Karpas-422 (cell line): ENCODE measurements at places on chromosomes 16 and 17.
A peak's percentile ranks its signal among the peaks of the same experiment; 100 is the strongest.

DNA sequence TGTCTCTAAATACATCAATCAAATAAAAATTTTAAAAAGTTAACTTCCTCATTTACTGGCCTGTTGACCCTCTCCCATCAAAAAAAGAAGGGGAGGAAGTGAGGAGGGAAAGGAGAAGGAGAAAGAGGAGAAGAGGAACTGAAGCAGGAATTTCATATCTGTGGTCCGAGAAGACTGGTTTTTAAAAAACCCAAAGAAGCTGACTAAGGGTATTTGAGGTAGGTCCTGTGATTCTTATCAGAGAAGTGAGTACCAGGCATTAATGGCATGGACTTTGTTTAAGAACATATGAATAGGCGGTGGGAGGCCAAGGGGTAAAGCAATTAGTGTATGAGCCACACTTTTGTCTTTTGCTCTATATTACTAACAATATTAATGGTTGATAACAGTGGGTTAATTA, 2.0 kb downstream of the SLC46A1 start:
- DNase-seq = peak; percentile 61

DNA sequence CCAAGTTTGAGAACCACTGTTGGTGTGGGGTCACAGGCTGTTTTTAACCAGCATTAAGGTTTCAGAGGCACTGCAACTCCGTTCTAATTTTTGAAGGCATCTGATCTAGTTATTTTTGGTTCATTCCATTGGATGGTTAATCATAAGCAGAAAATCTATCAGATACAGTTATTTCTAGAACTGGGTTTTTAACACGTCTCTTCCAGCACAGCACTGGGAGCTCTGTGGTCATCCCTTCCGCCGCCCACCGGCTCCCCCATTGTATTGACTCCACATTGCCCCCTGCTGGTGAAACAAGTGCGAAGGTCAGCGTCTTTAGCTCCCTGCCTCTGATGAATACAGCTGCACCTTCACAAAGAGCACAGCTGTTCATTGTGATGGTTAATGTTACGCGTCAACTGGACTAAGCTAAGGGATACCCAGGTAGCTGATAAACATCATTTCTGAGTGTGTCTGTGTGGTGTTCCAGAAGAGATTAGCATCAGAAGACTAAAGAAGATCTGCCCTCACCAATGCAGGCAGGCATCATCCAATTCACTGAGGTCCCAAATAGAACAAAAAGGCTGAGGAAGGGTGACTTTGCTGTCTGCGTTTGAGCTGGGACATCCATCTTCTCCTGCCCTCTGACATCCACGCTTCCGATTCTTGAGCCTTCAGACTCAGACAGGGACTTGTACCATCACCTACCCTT, 8.5 kb downstream of the CCL18 start:
- peak; percentile 87 for DNase-seq

DNA sequence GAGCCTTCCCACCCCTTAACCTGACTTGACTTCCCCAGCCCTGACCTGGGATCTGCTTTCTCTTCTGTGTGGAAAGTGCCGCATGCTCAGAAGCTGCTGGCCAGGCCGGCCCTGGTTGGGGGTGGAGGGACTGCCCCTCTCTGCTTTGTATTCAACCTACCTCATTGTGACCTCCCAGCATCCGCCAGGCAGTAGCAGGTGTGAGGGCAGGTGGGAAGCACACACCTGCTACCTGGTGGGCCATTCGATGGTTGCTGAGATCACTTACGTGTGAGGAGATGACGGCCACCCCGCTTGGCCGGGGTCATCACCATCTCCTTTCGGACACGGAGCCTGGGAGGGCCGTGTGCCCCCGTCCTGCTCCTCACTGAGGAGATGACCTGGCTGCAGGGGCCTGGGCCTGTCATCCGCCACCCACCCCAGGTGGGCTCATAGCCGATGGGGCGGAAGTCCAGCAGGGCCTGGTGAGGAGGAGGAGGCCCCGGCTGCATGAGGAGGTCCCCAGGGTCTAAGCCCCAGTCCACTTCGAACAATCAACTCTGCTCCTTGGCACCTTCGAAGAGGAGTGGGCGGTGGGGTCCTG, 7.1 kb downstream of the CPNE7 start:
- DNase-seq = no peak

DNA sequence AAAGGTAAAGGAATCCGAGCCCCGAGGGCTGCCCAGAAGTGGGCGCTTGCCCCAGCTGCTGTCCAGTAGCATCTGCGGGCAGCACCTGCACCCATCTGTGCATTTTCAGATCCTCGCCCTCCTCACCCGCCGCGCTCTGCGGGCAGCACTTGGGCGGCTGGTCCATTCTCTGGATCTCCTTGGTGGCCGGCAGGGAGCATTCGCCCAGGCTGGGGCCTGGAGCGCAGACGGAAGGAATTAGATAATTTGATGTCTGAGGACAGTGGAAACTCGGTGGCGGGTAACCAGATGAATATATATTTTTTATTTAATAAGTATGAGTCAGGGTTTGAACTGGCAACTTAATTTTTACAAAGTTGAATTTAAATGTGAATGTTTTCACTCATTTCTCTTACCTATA, 88.5 kb downstream of the NPIPB11 start:
- no peak for DNase-seq

DNA sequence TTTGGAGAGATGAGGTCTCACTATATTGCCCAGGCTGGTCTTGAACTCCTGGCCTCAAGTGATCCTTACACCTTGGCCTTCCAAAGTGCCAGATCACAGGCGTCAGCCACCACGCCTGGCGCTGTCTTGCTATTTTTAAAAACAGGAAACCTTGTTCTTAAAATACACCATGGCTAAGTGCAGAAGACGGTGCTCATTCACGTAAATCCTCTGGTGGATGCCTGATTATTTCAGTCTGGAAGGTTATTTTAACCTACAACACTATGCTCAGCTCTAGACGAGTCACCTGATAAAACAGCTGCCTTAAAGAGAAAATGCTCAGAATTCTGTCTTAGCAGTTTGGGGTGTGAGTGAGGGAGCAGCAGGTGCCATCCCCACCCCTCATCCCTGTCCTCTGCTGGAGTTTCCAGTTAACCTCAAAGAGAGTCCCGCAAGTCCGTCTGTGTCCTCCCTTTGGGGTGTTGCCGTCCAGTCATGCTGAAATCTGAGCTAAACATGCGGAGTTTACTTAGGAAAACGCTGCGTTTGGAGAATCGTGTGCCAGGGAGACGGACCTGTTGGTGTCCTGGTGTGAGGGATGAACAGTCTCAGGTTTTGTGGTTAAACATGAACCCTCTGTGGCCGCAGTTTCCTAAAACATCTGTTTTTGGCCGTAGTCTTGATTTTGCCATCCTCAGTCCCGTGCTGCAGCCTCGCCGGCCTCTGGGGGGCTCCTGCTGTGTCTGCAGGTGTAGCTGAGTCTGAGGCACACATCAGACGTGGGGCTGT, 17.1 kb downstream of the SPG7 start:
- no peak for DNase-seq

DNA sequence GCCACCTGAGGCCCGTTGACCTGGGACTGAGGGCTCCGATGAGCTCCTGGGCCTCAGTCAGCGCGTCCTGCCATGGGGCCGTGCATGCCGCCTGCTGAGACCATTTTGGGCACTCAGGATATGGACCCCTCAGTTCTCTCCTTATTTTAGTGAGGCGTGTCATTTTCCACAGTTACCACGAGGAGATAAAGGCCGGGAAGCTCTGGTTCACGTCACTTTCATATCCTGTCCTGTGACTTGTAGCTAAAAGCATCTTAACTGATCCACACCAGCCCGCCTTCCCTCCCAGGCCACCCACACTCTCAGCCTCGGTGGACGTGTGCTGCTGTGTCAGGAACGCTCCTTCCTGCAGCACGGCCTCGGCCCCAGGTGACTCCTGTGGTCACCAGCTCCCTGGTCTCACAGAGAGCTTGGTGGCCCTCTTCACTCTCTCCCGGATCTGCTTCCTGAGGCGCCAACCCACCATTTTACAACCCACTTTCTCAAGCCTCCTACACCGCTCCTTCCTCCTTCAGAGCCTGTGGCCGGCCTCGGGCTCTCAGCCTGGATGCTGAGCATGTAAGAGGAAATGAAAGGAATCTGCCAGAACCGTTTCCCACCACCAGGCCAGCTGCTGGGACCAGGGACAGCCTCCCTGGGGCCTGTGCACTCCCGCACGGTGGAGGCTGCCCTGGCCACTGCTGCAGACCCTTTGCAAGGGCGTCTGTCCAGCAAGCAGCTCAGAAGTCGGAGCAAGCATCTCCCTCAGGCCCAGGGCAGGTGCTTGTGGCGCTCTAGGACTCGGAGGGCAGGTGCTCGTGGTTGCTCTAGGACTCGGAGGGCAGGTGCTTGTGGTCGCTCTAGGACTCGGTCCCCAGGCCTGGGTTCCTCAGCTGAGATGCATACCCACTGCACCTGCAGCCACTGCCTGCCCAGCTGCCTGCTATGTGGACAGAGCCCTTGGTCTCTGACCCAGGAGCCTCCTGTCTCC, 23.9 kb upstream of the FASN start:
- DNase-seq = no peak

DNA sequence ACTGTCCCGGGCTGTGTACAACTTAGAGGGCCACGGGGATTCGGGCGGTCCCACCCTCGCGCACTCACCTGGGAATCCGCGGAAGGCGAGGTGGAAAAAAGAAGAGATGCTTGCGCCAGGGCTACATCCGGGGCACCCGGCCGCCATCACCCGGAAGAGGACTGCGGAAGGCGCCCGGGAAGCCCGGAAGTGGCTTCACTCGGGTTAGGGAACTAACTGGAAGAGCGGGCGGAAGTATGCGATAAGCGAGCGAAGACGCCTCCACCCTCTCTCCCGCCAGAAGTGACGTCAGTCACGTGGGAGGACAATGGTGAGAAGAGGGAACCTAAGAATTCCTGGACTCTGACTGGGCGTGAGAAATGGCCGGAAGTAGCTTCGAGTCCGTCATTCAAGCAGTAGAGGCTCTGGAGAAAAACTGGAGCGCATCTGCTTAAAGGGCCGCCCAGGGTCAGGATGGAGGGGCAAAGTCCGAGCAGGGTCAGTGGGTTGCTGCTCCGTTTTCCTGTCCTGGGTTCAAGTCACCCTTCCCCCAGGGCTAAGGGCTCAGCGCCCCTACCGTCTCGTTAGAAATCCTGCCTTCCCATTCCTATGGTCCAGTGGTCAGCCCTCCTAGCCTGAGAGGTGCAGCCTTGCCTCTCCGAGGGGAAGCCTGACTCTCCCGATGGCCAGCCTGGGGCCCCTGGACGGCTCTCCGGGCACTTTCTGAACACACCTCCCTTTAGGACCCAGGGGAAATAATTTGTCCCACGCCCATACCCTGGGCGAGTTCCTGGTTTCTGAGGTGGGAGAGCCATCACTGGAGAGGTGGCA, at the start of gene CD2BP2:
Gene CD2BP2 (minus strand): TSS at position 165 of the 810 bp plus-strand sequence. CDS start 627 bp downstream, outside the sequence.
- DNase-seq = peak; percentile 98

- no peak for DNase-seq
Observed at GRCh38 chr17:17054636-17055035, 12.4 kb downstream of the MPRIP start.

DNA sequence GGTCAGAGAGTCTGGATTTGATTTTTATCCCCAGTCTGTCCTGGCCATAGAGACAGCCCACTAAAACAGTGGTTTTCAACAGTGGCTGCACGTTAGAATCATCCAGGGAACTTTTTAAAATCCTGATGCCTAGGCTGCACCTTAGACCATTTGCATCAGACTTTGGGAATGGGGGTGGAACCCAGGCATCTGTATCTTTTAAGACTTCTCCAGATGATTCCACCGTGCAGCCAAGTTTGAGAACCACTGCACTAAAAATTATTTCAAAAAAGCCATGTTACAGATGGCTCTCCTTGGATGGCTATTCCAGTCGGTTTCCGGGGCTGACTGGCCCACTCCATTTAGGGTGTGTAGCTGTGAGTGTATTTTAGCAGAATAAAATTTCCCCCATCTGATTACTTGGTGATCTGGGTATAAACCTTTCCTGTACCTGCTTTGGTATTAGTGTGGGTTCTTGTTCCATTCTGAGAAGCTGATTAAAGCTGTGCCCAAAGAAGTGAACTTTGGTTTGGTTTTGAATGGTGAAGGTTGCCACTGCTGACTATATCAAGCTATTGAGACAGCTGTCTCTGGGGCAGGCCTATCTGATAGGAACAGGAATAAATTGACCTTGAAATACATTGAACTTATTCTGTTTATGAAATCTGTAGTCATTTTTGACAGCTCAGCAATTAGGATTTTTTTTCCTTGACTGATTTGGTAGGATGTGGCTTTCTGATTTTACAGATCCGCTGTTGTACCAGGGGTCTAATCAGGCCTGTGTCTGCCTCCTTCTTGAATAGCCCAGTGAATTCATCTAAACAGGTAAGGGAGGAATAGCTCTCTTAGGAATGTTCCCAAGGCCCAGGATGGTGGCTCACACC, 1.3 kb downstream of the ATP5MC1 start:
- peak; percentile 39 for DNase-seq

- no peak for DNase-seq
Observed at GRCh38 chr16:19540241-19540970, 15.1 kb upstream of the VPS35L start.

DNA sequence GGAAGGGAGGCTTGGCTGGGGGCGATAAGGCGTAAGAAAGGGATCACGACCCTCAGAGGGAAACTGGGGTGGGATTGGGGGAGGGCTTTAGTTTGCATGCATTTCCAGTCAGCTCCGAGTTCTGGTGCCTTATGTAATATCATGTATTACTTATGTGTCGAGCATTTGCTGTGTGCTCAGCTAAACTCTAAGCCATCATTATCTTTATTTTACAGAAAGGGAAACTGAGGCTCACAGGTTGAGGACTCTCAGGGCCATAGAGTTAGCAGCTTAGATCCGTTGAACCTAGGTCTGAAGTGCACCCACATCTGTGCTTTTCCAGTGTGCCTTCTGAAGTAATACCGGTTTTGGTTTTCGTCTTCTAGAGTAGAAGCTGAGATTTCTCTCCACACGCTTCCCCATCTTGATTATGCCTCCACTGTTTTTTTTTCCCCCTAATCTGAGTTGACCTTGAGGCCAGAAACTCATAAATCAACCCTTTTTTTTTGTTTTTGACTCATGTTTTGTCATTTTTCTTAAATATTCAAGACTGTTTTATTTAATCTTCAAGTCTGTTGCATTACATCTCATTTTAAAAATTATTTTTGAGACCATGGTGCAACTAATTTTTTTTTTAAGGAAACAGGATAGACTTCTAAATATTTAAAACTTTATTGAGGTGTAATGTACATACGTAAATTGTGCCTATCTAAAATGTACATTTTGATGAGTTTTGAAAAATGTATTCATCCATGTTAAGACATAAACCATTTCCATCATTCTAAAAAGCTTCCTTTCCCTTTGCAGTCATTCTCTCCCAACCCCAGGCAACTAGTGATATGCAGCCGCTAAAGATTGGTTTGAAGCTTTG, 741 bp downstream of the CYB5B start:
- DNase-seq = peak; percentile 63

DNA sequence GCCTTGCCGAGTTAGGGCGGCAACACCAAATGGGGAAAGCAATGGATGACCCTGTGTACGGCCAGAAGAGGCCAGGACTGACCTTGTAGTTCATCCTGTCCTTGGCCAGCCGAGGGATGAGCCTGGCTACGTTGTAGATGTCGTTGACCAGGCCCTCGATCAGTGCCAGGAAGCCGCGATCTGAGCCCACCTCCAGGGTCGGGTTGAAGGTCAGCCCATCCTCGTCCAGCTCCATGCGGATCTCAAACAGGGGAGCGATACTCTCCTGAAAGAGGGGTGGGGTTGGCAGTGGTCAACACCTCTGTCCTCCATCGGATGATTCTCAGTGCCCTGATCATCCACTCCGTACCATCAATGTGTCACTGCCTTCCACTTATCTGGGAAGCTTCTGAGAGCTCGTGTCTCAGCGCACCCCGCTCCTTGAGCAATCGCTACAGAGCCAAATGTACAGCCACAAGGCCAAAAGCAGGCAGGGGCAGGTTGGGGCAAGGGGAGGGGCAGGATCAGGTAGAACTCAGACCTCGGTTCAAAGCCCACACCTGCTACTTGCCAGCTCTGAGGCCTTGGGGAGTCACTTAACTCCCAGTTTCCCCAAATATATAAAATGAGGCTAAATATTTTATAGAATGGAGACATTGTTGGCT, 39.9 kb downstream of the DNAH17 start:
- DNase-seq = no peak
